ENCODE measurements at places on chromosomes 5 and 9.

GRCh38 chr5:54602475-54602874 lies 84.9 kb downstream of the SNX18 start:
- DNase-seq, result no peak

DNA sequence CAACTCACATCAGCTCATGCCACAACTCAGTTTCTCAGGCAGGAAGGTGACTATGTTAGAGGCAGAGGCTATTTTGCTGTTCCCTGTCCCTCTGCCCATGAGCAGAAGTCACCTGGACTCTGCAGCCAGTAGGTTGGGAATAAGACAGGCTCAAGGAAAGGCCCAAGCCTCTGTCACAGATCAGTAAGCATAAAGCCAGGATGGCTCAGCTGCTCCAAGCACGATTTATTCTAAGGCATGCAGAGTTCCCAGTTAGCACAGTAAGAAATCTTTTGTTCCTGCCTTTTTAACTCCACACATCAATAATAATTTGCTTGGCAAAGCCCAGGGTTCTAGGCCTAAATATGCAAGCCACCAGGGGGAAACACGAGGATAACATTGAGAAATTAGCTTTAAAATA lies 249.0 kb upstream of the ADRA1B start:
- DNase-seq, result no peak

DNA sequence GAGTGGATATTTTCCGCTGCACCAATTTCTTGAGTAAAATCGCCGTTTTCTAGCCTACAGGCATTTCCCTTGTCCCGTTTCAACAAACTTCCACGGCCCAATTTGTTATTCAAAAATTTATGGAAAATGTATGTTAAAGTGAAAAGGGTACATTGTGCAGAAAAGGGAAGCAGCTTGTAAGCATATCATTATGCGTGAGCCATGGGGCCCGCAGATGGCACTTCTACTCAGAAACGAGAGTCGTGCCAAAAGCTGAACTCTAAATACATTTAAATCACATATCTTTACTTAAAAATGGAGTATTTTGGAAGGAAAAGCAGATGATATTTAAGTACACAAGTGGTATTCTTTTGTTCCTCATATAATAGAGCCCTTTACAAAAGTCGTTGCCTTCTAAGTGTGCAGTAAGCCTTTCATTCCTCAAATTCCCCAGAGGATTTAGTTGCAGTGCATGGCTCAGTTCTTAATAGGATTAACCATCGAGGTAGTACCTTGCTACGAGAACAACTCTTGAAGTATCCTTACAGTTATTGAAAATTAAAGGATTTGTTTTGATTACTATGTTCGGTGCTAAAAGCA lies 1227.2 kb upstream of the WWC1 start:
- DNase-seq, result no peak

DNA sequence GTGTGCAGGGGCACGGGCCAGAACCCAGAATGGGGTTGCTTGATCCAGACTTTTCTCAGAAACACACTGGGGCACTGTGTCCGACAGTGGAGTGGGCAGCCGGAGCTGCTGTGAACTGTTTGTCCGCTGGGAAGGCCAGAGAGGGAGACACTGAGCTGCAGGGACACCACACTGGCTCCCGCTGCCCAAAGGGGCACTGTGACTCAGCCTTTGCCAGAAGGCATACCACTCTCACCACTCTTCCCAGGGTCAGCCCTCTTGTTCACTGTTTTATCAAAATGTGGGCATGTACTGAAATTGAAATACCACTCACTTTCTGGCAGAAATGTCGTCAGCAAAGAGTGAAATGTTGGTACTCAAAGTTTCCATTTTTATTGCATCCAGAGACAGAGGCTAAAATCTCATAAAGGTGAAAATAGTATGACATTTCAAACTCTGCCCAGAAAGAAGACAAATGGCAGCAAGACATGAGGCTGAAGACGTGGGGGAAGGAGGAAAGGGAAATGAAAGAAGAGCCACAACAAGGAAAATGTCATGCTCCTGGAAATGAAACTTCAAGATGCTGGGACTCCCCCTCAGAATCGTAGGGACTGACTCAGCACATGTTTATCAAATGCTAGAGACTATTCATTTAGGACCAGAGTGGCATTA lies 4.5 kb upstream of the IL7R start:
- peak; percentile 9 for DNase-seq

- DNase-seq, result no peak
Observed at GRCh38 chr5:54357408-54358058, 47.2 kb upstream of the ARL15 start.

DNA sequence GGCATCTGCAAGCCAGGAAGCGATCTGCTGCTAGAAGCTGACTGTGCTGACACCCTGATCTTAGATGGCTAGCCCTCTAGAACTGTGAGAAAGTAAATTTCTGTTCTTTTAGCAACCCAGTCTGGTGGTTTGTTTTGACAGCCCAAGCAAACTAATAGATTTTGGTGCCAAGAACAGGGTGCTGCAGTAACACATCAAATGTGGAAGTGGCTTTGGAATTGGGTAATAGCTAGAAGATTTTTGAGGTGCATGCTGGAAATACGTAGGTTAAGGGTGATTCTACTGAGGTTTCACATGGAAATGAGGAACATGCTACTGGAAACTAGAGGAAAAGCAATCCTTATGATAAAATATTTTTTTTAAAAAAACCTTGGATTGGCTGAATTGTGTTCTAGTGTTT lies 153.5 kb upstream of the SH3GL2 start:
- DNase-seq, result no peak

DNA sequence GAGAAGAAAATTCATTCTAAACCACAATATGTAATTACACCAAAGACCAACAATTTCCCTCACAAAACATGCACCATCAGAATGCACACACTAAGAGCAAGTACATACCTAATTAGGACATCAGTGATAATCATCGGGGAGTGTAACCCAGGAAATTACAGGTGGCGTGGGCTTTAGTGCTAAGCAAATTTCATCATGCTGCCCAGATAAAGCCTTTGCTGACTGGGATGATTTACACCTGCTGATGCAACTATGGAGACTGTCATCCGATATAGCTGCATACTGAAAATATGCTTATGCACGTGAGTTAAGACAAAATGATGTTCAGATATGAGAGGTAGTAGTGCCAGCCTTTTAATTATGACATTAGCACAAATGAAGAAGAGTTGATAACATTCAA lies 123.2 kb downstream of the DCP2 start:
- no peak for DNase-seq

DNA sequence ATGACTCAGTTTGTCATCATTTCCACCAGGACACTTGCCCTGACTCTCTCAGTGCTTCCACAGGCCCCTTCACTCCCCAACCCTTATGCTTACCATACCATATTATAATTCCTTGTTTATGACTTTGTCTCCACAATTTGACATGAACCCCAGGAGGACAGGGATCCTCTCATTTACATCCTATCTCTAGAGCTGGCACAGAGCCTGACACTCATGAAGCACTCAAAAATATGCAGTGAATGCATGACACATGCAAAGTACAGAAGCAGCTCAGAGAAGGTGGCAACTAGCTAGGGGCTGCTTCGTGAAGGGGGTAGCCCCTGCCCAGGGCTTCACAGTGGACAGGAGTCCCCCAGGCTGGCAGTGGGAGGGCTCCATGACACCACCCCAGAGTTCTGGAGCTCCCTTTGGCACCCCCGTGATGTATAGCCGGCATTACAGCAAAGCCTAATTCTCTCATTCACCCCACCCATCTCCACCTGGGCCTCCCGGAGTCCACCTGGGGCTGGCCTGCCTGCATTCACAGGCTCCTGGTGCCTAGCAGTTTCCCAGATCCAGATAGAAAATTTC lies 112.0 kb upstream of the SPOCK1 start:
- DNase-seq, result no peak

DNA sequence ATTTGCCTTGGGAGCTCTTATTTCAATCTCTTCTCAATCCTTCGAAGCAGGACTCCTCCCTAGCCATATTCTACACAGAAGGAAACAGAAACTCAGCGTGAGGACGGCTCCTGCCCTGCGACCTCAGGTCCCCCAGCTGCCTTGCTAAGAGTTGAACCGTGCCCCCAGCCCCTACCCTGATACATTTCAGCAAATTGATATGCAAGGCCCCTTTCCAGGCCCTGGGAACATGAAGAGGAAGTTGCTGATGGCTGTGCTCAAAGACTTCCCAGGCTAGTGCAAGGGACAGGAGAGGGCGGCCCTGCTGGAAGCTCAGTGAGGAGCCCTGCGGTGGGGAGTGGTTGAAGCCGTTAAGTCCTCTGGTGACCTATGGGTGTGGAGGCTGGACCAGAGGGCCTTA lies 41.5 kb downstream of the BOD1 start:
- DNase-seq, result no peak

DNA sequence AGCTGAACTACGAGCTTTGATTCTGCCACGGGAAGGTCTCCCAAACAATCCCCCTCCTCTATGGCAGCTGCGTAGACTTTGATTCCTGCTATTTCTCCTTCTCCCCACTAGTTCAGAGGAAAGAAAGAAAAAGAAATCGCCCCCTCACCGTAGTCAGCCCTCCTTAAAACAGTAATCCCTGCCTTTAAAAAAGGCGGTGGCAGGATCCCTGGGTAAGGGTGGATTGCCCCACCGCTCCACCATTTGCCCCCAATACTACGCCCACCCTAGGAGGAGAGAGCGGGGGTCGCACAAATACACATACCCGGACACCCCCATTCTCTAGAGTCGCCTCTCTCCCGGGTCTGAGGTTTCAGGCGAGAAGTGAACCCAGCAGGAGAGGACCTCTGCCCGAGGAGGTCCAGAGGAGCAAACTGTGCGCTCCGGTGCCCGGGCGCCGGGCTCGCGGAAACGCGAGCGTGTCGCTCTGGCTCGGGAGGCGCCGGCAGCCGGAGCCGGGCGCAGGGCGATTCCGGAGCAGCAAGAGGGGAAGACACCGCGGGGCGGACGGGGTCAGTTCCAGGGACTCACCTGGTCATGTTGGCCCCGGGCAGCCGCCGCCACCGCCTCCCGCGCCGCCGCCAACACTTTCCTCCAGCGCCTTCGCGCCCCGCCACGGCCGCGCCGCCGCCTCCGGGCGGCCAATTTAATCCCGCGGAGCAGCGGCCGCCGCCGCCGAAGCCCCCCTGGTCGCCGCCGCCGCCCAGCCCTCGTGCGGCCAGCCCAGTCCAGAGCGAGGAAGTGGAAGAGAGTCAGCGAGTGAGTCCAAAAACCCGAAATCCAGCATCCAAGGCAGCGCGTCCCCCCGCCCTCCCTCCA lies 1057.7 kb upstream of the DMAC1 start:
- no peak for DNase-seq

DNA sequence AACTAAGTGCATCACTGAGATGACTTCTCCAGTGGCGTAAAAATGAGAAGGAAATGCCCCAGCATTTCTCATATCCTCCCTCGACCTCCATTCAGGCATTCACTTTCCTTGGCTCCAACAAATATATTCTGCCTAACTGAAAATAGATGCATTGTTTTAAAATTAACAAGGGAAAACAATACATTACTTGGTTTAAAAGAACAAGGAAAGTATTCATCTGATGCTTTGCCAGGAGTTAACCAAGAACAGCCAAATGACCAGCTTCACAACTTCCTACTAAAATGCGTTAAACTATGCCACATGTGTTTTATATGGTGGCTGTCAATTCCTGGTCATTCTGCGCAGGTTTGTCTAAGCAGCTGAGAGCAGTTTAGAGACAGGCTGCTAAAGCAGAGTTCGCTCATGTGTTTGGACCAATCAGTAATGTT lies 121.4 kb downstream of the GNAQ start:
- no peak for DNase-seq

- DNase-seq, result no peak
Observed at GRCh38 chr5:54534191-54535004, 16.8 kb downstream of the SNX18 start.

- no peak for DNase-seq
Observed at GRCh38 chr9:129677456-129677855, 12.0 kb downstream of the PRRX2 start.

- DNase-seq, result no peak
Observed at GRCh38 chr5:9173281-9174048, 372.4 kb downstream of the SEMA5A start.

GRCh38 chr5:181053488-181054121 lies 13.5 kb downstream of the BTNL9 start:
- no peak for DNase-seq

DNA sequence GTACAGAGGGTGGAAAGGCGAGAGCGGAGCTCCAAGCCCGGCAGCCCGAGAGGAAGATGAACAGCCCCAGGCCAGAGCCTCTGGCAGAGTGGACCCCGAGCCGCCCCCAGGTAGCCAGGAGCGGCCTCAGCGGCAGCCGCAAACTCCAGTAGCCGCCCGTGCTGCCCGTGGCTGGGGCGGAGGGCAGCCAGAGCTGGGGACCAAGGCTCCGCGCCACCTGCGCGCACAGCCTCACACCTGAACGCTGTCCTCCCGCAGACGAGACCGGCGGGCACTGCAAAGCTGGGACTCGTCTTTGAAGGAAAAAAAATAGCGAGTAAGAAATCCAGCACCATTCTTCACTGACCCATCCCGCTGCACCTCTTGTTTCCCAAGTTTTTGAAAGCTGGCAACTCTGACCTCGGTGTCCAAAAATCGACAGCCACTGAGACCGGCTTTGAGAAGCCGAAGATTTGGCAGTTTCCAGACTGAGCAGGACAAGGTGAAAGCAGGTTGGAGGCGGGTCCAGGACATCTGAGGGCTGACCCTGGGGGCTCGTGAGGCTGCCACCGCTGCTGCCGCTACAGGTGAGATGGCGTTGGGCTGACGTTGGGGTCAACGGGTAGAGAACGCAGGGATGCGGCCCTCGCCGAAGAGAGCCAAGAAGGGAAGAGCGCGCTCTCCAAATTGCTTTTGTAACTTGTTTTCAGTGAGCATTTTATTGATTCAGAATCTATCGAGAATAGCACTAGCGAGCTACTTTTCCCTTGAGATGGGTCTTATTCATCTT lies at the start of gene PTGER4:
TSS of gene PTGER4 (plus strand) at position 3 of the 769 bp plus-strand sequence. CDS start 1,079 bp downstream, outside the sequence.
- DNase-seq, result no peak

GRCh38 chr5:117590944-117591343 lies 1016.3 kb upstream of the SEMA6A start:
- no peak for DNase-seq

GRCh38 chr9:122888480-122888879 lies 16.7 kb downstream of the RC3H2 start:
- DNase-seq, result no peak

DNA sequence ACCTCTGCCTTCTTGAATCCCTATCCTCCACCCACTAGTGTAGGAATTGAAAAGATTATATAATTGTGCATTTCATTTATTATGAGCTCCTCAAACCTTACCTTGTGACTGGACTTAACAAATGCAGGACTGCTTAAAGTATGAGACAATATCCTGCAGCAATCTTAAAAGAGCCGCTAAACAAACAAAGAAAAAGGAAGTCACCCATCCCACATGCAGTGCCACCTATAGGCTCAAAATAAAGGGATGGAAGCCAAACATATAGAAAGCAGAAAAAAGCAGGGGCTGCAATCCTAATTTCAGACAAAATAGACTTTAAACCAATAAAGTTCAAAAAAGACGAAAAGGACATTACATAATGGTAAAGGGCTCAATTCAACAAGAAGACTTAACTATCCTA lies 8.7 kb downstream of the PCAT7 start:
- DNase-seq, result no peak

- no peak for DNase-seq
Observed at GRCh38 chr5:140301136-140301535, 1.8 kb downstream of the PFDN1 start.
